ENCODE measurements at places on chromosomes 6 and 20. TPM values are rescaled to one million over a fixed set of nuclear protein-coding genes. Genes with fewer than 3 reads are reported as not detected.

DNA sequence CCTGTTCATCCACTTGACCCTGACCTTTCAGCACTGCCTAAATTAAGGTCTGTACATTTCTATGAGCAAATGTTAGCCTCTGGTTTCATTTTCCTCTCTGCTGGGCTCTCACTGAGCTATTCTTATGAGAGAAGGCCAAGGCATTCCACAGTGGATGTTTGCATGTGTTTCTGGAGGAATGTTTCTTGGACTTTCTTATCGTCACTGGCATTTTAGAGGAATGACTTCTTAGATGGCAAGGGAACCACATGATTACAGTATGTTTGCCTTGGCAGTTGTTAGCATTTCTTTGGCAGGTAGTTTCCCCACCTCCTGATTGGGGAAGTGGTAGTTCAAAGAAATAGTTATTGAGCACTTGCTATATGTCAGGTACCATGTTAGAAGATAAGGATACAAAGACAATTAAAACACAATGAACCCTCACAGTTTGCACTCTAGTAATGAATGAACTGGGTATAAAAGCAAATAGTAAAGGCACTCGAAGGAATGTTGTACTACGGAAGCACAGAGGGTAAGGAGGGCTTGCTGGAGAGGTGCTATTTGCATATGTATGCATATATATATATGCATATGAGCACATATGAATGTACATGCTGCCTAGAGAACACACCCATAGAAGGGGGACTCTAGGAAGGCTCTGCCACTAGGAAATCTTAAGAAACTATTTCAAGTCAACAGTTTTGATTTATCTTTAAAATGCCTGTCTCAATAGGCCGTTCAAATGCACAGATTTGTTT lies 307.4 kb downstream of the EYA4 start:
- no peak for DNase-seq

- no peak for DNase-seq
Measured at GRCh38 chr20:4949833-4950178, 51.5 kb downstream of the SLC23A2 start.

- no peak for DNase-seq
Measured at GRCh38 chr6:9025796-9026394, 590.5 kb upstream of the SLC35B3 start.

- peak; percentile 93 for DNase-seq
Measured at GRCh38 chr20:31560094-31560745, 44.9 kb upstream of the ID1 start.

GRCh38 chr20:12883507-12883885 lies 125.3 kb upstream of the SPTLC3 start:
- DNase-seq = no peak

DNA sequence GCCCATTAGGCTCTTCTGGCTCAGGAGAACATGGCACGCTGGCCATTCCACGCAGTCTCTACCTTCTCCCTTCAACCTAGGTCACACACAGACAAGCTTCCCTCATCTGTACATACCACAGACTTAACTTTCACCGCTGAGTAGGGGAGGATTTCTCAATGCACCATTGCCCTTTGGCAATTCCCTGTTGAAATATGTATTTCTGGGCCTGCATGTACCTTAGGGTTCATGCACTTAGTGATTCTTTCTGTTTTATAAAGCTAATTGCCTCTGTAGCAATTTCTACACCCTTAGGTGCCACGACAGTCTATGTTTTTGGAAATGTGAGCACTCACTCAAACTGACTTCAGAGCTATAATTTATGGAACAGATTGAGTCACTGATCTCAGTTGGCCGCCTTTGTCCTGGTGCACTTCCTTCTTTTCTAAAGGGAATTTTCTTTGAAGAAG lies 253.8 kb upstream of the PRDM1 start:
- no peak for DNase-seq

DNA sequence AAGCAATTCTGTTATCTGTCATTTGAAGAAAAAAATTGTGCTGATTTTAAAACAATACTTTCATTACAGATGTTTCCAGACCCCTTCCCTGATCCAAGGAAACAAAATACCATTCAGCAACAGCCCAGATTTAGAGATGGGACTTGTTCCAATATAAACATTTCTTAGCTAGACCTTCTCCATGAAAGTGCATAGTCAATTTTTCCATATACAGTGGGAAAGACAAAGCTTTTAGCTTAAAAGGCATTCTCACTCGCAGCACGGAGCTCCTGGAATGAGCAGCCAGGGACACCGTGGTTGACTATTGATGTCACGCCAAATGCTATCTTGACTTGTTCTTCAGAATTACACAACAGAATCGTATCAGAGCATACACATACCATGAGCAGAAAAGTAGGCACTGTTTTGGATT lies 21.5 kb downstream of the LAMA4 start:
- DNase-seq = peak; percentile 79

Gene GPX5
- total RNA-seq = not detected

Gene PAX1
- total RNA-seq = not detected

Gene BPIFB4
- total RNA-seq = not detected

All from posterior vena cava (tissue), 2 donors.